ENCODE measurements at places on chromosomes 6 and 20. TPM values are rescaled to one million over a fixed set of nuclear protein-coding genes. Genes with fewer than 3 reads are reported as not detected.

Gene VWA7
- total RNA-seq = 24.7 TPM

DNA sequence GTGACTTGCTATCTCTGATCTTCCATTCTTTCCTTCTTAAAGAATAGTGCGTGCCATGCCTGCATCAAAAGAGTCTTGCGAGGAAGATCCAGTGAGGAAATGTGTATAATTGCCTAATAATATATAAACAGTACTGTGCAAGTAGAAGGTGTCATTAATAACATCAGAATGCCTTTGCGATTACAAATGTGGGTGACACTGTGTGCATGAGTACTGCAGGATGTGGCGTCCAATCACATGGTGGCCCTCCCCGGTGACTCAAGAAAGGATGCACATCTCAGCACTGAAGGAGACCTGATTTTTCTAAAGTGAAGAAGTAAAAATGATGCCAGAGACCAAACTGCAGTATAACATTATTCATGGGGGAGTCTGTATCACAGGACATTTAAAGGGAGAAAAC is 107.5 kb upstream of the EDN1 start:
- DNase-seq = no peak

GRCh38 chr20:62624719-62625453 is 17.4 kb upstream of the SLCO4A1 start:
- DNase-seq = no peak

DNA sequence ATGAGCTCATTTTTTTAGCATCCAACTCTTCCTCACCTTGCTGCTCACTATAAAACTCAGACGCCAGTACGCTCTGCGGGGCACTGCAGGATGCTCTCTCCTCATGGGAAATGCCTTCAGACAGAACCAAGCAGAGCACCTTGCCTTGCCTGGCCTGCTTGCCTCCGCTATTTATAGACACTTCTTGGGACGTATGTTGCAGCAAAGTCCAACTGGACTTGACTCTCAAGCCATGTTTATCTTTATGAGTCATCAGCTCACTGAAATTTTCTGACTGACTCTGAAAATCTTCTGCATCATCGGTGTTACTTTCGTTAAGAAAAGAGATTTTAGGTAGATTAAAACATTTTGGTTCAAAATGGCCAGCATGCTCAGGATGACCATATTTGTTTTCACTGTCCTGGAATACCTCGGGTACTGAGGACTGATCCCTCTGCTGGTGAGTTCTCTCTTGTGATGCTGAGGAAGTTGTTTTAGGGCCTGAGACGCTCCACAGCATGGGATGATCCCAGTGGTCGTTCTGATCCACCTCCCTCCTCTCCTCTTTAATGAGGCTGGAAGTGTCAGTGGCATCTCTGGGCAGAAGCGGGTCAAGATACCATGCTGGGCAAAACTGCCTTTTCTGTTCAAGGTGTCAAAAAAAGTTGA is 204.5 kb downstream of the KIF16B start:
- peak; percentile 5 for DNase-seq

GRCh38 chr6:114080891-114081510 is 110.1 kb upstream of the HDAC2 start:
- DNase-seq = no peak

- no peak for DNase-seq
Measured at GRCh38 chr20:11697646-11698045, 220.0 kb upstream of the BTBD3 start.
